ENCODE measurements at places on chromosomes 7 and 10.

- no peak for DNase-seq
These were observed 19.8 kb downstream of the CNTNAP2 start for GRCh38 chr7:146136357-146136875.

DNA sequence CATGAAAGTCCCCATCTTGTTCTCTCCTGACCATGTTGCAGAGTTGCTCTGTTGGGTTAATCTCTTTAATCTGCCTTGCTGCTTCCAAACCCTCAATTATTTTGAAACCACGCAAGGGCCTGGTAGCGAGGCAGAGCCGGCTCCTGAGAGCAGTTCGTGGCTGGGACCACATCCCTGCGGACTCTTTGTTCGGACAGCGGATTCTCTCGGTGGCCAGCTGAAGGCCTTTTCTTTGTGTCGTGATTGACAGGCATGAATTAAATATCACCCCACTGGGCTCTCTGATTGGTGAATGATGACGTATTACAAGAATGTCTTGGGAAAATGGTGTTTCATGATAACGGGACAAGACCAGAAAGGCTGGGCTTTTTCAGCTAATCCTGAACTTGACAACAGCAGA lies 66.9 kb upstream of the ARHGAP21 start:
- no peak for DNase-seq

- DNase-seq = no peak
These were observed 1.0 kb upstream of the PTPRE start for GRCh38 chr10:127905848-127906261.

DNA sequence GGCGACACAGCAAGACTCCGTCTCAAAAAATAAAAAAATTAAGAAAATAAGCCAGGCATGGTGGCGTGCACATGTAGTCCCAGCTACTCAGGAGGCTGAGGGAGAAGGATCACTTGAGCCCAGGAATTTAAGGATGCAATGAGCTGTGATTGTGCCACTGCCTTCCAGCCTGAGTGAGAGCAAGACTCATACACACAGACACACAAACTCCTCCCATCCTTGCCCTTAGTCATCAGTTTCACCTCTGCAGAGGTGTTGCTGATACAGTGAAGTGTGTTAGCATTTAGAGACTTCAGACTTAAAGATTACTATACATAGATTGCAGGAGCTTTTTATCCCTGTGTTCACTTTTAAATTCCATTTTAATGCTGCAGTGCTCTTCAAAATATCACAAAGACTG lies 5.5 kb upstream of the H2AZ2 start:
- DNase-seq = no peak

DNA sequence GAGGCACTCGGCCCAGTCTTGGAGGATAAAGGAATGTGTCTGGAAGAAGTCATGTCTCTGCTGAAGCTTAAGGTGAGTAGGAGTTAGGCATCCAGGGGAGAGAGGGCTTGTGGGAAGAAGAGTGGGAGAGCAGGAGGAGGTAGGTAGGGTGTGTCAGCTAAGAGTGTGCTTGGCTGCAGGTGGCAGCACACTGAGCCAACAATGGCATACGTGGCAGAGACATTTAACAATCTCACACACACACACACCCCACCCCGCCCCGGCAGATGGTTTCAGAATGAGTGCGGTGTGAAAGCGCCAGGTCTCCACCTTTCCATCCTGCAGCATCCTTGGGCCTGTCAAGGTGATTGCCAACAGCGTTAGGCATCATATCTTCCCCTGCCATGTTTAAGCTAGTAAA lies 11.2 kb upstream of the ARPC1A start:
- DNase-seq = no peak
